ENCODE measurements at places on chromosomes 16 and 17. TPM values are rescaled to one million over a fixed set of nuclear protein-coding genes. Genes with fewer than 3 reads are reported as not detected.
A peak's percentile ranks its signal among the peaks of the same experiment; 100 is the strongest.

GRCh38 chr16:14559809-14560241 is 70.2 kb downstream of the PARN start:
- DNase-seq, result no peak
- no peak overlapping the region for H3K27ac ChIP-seq
- no peak overlapping the region for H3K4me3 ChIP-seq
- peaks cover 2% of the 10 kb centered on the region for H3K4me1 ChIP-seq
- H3K36me3 ChIP-seq, result peaks cover 4% of the 10 kb centered on the region
- no peaks in the 10 kb centered on the region for H3K27me3 ChIP-seq

Gene NPIPA8
- 4.8 TPM for total RNA-seq

- no peaks in the 10 kb centered on the region for H3K27me3 ChIP-seq
- no peak overlapping the region for H3K27ac ChIP-seq
- peaks cover 4% of the 10 kb centered on the region for H3K4me1 ChIP-seq
- no peak overlapping the region for H3K4me3 ChIP-seq
- no peak for DNase-seq
Observed at GRCh38 chr17:74413491-74413890, 18.4 kb upstream of the GPRC5C start.

- no peak for DNase-seq
- no peaks in the 10 kb centered on the region for H3K27me3 ChIP-seq
- no peak overlapping the region for H3K27ac ChIP-seq
- no peak overlapping the region for H3K4me3 ChIP-seq
- H3K4me1 ChIP-seq, result no peaks in the 10 kb centered on the region
- H3K36me3 ChIP-seq, result no peaks in the 10 kb centered on the region
Observed at GRCh38 chr16:49951574-49952195, 73.3 kb upstream of the CNEP1R1 start.

DNA sequence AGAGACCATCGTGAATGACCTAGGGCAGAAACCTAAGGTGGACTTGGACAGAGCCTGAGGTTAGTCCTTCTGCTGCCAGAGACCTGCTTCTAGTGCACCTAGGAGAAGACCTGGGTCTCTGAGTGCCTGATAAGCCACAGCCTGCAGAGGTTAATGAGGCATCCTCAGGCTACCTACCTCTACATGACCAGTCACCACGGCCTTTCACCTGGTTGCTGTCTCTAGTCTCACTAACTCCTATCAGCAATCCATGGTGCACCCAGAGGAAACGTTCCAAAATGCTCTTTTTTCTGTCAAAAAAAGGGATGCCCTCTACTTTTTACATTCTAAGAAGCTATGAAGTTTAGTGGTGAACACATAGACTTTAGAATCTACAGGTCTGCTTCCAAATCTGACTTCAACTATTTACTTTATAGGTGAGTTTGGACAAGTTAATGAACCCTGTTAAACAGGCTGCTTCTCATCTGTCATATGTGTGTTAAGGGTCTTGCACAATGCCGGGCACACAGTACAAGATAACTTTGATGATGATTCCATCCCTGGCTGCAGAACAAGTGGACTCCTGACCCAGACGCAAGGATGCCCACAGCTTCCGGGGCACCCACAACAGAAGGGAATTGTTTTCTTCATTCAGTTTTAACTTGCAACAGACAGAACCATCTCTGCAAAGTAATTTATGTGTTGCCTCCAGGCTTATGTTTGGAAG is 469.9 kb upstream of the CDH5 start:
- no peak for DNase-seq
- no peaks in the 10 kb centered on the region for H3K4me1 ChIP-seq

GRCh38 chr17:61349350-61349749 is 50.3 kb upstream of the TBX2 start:
- DNase-seq, result no peak
- H3K27me3 ChIP-seq, result no peaks in the 10 kb centered on the region
- no peaks in the 10 kb centered on the region for H3K36me3 ChIP-seq
- H3K27ac ChIP-seq, result no peak overlapping the region

- H3K4me3 ChIP-seq, result no peak overlapping the region
- DNase-seq, result no peak
- no peaks in the 10 kb centered on the region for H3K27me3 ChIP-seq
Observed at GRCh38 chr16:81554979-81555378, 110.4 kb downstream of the CMIP start.

Gene C17orf50
- not detected for total RNA-seq

GRCh38 chr17:57284984-57285646 is 28.8 kb downstream of the MSI2 start:
- H3K4me1 ChIP-seq, result peaks cover 24% of the 10 kb centered on the region
- no peak for DNase-seq
- H3K36me3 ChIP-seq, result peaks cover 6% of the 10 kb centered on the region
- H3K27me3 ChIP-seq, result no peaks in the 10 kb centered on the region
- peak overlapping the region; percentile 74 for H3K27ac ChIP-seq

DNA sequence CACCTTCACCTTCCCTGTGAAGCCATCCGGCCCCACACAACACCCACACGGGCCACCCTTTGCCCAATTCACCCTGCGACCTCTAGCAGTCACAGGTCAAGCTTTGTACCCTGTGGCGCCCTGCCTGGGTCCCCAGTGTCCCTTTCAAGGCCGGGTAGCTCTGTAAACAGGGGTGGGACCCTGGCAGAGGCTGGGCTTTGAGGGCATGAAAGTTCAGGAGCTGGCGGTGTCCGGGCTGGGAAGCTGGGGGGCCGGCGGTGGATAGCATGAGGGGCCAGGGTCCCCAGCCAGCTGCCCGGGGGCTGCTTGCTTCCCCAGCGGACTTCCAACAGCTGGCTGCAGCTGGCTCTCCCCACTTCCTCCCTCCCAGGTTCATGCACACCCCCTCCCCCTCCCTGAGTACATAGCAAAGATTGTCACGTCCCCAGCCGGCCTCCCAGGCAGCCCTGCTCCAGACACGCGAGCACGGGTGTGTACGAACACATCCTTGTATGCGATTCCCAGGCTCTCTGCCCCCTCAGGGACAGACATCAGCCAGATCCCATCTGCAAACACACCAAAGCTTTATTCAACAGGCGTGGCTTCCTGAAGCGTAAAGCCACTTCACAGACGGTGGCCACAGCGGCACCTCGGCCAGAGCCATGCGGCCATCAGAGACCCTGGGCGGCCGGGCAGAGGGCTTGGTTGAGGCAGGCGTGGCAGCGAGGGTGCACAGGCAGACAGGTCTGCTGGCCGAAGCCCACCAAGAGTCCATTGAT is 8.2 kb downstream of the NTHL1 start:
- DNase-seq, result peak; percentile 93
- H3K4me1 ChIP-seq, result peaks cover 57% of the 10 kb centered on the region
- no peak overlapping the region for H3K4me3 ChIP-seq
- H3K27ac ChIP-seq, result peak overlapping the region; percentile 60
- peaks cover 4% of the 10 kb centered on the region for H3K36me3 ChIP-seq

Gene MYH1
- total RNA-seq, result not detected

DNA sequence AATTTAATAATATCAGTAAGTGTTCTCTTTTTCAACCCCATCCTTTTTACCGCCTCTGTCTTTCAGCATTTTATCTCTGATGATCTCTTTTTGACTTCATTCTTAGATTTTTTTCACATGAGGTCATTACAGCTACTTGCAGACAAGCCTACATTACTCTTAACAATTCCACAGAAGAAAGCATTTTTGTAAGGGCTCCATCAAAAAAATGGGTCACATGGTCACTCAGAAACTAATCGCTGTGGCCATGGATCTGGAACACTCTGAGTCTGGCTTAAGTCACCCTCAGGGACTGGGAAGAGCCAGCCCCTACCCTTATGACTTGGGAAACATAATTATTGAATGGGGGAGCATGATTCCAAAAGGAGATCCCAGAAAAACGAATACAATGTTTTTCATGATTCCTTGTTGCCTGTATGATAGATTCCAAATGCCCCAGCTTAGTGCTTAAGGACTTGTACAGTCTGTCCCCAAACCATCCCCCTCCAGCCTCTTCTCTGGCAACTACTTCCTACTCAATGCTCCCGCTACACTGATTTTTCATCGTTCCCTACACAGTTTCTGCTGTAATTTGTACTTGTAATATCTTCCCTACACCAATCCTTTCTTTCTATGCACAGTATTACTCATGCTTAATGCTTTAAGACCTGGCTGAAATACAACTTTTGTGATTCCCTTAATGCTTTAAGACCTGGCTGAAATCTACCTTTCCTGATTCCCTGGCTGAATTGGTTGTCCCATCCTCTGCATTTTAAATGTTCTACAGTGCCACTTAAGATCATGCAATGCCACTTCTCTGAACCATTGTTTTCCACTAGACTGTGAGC is 457.8 kb downstream of the HS3ST4 start:
- no peak for DNase-seq
- no peaks in the 10 kb centered on the region for H3K36me3 ChIP-seq
- H3K27ac ChIP-seq, result no peak overlapping the region
- H3K4me3 ChIP-seq, result no peak overlapping the region
- no peaks in the 10 kb centered on the region for H3K4me1 ChIP-seq

DNA sequence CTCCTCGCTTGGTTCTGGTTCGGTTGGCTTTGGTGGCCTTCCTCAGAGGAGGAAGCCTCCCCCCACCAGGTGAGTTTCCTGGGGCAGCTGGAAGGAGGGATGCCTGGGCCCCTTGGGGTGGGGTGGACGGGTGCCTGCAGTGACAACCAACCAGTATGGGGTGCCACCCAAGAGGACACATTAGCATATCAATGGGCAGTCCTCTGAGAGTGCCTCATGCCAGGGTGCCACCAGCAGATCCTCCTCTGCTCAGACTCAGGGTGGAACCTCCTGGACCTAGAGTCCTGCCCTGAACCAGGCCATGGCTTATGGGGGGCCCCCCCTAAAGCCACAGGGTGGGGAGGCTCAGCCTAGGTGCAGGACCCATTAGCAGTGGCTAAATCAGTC is 2.7 kb downstream of the PPP1R1B start:
- peaks cover 2% of the 10 kb centered on the region for H3K27me3 ChIP-seq
- DNase-seq, result no peak
- H3K27ac ChIP-seq, result no peak overlapping the region
- no peak overlapping the region for H3K4me3 ChIP-seq

DNA sequence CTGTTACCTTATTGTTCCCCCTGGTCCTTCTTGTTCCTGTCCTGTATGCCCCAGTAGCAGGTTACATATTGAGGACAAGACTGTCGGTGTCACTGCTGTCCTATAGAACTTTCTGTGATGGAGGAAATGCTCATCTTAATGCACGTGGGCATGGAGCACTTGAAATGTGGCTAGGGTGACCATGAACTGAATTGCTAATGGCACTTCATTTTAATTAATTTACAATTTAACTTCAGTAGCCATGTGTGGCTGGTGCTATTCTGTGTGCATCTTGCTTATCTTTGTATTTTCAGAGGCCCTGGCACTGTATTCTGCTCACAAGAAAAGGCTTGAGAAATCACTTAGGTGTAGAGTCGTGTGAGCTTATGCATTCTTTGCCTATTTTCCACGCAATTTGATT is 125.2 kb downstream of the MSI2 start:
- no peaks in the 10 kb centered on the region for H3K4me1 ChIP-seq
- H3K36me3 ChIP-seq, result no peaks in the 10 kb centered on the region
- no peaks in the 10 kb centered on the region for H3K27me3 ChIP-seq
- no peak overlapping the region for H3K4me3 ChIP-seq

Gene HBA1
- 41.1 TPM for total RNA-seq

Gene DVL2
- total RNA-seq, result 35.8 TPM

DNA sequence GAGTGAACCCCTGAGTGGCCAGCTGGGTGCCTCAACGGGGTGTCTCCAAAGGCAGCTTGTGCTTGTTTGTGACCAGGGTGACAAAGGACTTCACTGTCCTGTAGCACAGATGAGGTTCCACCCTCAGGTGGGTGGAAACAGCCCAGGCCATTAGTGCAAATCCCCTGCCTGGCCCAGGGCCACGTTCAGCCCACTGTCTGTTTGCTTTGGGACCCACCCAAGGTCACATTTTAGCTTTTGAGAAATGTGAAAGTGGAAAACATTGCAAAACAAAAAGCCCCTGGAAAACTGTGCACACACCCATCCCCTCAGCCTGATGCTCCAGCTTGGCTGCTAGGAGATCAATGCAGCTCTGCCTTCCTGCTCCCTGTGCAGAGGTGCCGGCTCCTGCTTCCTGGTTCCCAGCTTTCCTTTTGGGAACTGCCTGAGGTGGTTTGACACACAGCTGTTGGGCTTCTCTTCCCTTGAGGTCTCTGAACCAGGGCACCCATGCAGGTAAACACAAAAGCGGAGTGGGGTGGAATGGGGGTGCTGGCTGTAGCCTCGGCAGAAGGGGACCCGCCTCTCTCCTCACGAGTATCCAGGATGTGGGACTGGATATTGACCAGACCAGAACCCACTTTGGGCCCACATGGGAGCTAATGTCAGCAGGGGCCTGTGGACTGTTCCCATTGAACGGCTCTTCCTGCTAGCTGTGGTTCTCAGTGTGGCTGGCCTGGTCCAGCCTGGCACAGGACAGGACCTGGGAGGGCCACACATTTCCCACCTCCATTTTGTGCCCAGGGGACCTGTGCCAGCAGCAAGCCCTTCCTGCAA is 7.9 kb upstream of the SPHK1 start:
- no peaks in the 10 kb centered on the region for H3K4me1 ChIP-seq
- no peak for DNase-seq
- H3K27ac ChIP-seq, result no peak overlapping the region
- no peaks in the 10 kb centered on the region for H3K27me3 ChIP-seq

- DNase-seq, result no peak
- no peak overlapping the region for H3K4me3 ChIP-seq
- no peaks in the 10 kb centered on the region for H3K4me1 ChIP-seq
- no peaks in the 10 kb centered on the region for H3K36me3 ChIP-seq
Observed at GRCh38 chr16:12542818-12543699, 260.6 kb downstream of the CPPED1 start.

Gene ITGAX
- total RNA-seq, result 11.9 TPM

GRCh38 chr17:78872486-78872885 is 30.5 kb downstream of the CEP295NL start:
- H3K27ac ChIP-seq, result no peak overlapping the region
- no peak for DNase-seq
- H3K36me3 ChIP-seq, result no peaks in the 10 kb centered on the region
- no peak overlapping the region for H3K4me3 ChIP-seq
- H3K27me3 ChIP-seq, result no peaks in the 10 kb centered on the region

Gene FBXW10B
- total RNA-seq, result 0.19 TPM

DNA sequence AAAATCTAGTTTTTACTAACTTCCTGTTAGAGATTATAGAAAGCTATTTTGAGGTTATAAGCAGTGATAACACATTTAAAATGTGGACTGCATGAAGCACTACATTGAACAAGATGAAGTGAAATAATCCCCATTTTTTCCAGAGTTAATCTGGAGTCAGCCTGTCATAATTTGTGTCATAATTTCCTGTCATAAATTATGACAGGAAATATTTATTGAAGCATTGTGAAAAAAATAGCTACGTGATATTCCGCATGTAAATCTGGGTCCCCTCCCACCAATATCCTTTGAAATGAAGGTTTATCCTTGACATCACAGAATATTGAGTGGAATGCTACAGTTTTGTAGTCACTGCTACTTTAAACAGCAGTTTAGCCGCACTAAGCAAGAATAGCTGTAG is 40.1 kb downstream of the OMG start:
- peaks cover 6% of the 10 kb centered on the region for H3K36me3 ChIP-seq
- DNase-seq, result no peak
- H3K4me3 ChIP-seq, result no peak overlapping the region
- H3K27ac ChIP-seq, result no peak overlapping the region
